Astrocyte (in vitro differentiated cells and primary cell): ENCODE measurements at places on chromosomes 6 and 20.
A peak's percentile ranks its signal among the peaks of the same experiment; 100 is the strongest.

DNA sequence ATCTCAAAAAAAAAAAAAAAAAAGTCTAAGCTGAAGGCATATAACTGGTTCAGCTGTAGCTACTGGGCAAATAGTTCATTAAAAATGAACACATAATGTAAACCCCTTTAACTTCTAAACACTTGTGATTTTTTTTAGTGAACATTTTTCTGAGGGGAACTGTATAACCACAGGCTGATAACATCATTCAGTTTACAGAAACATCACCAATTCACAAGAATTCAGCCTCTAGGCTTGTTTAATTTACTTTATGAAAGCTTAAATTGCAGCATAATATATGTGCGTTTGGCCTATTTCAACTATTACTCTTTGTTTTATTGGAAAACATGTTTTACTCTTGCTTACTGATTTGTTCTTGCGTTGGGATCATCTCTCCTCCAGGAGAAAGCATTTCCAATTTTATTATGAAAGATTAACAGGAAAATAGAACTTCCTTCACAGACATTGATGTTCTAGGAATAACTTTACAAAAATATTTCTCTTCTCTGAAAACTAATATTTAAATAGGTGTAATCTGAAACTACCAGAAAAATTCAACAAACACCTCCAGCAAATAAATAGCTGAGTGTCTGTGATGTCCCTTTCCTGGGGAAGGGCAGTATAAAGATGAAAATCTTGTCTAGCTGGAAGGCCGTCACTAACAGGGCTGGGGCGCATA, 284.5 kb downstream of the UST start:
- peak; percentile 41 for DNase-seq

DNA sequence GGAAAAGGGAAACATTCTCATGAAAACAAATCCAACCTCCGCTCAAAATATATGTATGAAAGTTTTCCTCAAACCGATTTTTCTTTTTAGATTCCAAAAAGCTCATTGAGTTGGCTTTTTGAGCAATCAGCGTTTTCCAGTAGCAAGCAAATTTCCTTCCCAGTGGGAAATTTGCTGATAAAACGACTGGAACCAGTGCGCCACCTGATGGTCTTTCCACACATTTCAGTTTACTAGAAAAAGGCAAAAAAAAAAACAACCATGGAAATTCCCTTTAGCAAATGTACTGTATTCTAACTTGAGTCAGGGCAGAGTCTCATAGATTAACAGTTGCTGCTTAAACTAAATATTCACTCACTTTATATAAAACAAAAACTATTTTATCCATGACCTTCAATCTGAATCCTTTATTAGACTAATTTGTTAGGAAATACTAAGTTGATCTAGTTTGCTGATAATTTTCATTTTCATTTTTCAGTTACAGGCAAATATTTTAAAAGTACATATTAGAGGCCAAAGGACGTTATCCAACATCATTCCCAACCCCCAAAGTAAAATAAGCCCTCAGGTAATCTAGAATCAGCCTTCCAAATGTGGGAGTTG, 271.5 kb downstream of the FOXA2 start:
- DNase-seq: no peak

DNA sequence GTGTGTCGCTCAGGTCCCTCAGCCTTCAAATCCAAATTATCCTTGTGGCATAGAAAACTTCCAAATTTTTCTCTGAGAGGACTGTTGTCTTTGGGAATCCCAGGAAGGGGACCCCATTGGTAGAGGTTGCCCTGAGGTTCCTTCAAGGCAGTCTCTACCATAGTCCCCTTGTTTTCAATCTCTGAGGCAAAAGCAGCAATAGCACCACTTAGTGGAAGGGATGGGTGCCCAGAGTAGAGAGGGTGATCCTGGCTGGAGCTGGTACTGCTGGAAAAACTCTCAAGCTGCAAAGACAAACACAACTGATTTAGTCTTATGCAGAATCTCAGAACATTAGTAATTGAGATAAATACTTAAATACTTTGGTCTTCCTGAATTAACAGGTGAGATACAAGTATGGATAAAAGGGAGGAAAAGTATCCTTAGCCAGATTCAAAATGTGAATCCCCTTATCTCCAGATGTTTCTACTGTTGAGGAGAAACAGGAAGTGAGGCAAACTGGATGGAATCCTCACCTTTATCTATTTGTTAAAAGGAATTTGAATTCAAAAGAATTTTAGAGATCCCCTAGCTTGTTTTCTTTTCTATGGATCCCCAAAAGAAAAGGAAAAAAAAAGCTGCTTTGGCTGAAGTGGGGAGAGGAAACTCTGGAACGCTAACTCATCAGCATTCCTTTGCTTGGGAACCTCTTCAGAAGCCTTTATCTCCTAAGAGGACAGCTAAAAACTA, 13.4 kb downstream of the ZNF318 start:
- DNase-seq: no peak

GRCh38 chr6:170182093-170182780, 108.6 kb downstream of the DLL1 start:
- no peak for DNase-seq

- no peak for DNase-seq
These were observed 62.6 kb downstream of the NRSN1 start for GRCh38 chr6:24188578-24189080.

- no peak for DNase-seq
These were observed 8.6 kb upstream of the LBP start for GRCh38 chr20:38337561-38338140.

DNA sequence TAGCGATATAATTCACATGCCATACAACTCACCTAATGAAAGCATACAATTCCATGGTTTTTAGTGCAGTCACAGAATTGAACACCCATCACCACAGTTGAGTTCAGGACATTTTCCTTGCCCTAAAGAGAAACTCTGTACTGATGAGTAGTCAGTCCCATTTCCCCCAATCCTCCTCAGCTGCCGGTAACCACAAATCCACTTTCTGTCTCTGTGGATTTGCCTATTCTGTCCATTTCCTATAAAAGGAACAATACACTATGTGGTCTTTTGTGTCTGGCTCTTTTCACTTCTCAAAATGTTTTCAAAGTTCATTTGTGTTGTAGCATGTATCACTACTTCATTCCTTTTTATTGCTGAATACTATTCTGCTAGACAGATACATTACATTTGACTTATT, 67.9 kb upstream of the TGM3 start:
- no peak for DNase-seq

DNA sequence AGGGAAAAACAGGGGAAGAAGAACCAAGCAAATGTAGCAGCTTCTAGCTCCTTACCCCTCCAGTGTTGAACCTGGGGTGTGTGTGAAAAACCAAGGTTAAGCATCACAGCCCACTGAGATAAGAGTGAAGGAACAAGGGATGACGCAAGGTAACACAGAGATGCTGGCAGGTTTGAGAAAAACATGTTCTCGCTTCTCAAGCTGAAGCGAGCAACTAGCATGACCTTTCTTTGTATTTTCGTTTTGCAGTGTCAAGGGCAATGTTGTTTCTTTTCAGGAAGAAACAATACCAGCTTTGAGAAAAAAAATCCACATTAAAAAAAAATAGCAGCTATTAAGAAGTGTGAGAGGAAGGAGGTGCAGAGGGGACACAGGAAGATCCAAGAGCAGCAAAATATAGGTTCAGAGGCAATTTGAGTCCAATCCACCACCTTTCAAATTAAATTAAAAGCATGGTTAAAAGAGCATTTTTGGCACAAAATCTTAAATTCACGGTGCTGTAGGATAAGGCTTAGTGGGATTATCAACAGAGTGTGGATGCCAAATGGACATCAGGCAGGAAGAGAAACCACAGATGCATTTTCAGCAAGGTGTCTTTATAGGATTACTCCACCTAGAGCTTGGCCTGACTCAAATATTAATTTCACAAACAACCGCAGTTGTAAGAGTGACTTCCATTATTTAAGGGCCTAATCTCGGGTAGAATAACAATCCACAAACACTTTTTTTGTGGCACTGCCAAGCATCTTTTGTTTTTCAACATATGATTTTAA, 70.9 kb downstream of the SYNE1 start:
- DNase-seq: no peak

DNA sequence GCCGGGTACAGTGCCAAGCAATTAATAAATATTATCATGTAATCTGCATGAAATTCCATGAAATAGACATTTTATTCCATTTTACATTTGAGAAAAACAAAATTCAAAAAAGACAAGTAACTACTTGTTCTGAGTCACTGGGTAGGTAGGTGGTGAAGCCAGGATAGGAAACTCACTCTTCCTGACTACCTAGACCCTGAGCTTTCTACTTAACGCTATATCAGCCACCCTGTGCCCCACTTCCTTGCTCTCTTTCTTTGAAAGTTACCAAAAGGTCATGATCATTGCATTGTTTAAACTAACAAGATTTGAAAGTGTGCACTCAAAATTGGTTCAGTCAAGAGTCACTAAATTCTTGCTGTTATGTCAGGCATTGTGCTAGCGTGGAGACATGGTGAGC, 235.7 kb downstream of the CD83 start:
- DNase-seq: no peak

DNA sequence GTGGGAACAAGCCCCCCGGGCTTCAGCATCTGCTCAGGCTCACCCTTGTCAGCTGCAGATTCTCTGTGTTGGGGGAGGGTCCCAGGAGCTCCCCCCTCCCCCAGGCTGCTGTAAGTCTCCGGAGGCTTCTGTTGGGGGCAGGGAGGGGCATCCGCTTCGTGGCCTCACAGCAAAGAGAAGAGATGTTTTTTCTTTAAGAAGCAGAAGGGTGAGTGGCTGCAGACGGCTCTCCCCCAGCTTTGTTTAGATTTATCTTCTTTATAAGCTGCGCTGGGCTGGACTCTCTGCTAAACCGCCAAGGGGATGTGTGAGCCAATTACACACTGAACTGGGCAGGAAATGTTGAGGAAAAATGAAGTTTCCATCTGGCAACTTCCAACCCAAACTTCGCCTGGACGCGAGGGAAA, 48.7 kb upstream of the GATA5 start:
- DNase-seq: no peak

DNA sequence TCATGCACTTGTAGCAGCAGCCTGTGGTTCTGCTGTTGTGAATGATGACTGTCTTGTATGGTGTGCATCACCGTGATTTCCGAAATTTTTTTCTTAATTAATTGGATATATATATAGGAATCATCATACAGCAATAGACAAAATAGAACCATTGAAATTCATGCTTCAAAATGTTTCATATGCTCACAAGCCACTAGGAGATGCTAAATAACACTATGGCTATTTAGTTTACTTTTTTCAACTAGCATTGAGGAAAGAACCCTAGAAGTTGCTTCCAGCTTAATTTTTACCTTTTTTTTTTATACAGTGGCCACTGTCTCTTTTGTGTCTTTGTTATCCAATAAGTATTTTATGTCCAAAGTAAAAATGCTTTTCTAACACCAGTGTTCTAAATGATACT, 485.4 kb downstream of the CDKAL1 start:
- no peak for DNase-seq

GRCh38 chr20:9949563-9949962, 85.2 kb upstream of the ANKEF1 start:
- DNase-seq: peak; percentile 11

DNA sequence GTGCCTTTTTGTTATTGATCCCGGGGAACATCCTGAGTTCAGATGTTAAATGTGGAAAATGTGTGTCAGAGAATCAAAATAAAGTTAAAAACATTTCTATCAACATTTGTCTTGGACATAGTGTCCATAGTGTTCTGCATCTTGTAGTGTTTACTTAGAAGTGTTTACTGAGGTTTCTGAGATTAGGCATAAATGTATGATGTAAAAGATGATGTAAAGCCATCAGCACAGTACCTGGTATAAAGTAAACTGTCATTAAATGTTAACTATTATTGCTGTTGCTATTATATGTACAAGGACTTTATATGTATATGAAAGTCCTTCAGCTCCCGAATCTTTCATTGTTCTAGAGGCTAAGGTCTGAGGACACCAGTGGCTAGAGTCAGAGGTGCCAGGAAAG, 28.2 kb upstream of the VEGFA start:
- DNase-seq: no peak

DNA sequence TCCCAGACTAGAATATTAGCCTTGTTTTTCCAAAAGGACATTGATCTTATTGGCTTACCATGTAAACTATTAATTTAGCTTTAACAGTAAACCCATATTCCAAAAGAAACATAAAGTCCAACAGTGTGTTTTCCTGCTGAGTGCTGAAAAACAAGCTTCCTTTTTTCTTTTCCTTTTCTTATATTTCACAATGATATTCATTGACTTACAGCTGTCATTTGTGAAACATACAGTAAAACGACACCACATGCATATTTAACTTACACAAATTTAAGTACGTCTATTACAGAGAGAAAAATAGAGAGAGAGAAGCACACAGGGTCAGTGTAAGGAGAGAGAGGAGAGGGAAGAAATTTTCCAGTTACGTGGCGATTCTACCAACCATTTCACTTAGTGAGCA, 543.9 kb upstream of the JARID2 start:
- DNase-seq: no peak

DNA sequence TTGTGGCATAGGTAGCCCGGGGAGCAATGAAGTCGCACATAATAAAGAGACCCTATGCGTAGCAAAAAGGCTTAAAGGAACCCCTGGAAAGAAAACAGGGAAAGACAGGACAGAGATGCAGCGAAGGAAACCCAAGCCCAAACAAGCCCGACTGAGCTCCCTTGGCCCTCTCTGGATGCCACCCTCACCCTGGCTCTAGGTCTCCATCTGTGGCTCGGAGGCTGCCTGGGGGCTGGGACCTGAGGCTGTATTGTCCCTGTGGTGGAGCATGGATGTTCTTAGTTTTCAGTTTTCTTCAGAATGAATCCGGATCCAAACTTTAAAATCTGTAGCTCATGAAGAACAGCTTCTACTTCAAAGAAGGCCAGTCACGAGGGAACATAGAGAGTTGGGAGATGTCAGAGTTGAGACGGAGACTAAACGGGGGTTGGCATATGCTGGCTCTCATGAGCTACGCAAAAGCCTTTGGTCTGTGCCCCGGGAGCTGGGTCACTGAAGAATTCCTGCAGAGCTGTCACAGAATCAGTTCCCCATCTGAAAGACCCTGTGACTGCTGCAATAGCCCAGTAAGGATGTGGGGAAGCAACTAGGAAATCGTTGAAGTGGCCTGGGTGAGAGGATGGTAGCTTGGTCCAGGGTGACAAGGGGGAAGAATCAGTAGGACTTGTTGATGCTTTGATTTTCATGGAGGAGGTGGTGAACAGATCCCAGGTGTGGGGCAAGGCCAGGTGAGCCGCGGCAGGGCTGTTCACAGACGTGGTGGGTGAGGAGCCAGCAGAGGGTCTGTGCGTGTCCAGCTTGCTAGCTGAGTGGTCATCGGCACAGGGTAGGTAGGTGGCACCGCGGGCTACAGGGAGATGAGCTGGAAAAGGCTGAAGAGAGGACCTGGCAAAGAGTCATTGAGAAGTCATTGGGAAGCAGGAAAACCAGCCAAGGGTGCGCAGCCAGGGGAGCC, 35.2 kb downstream of the SYNDIG1 start:
- no peak for DNase-seq
